Endothelial cell (in vitro differentiated cells): ENCODE measurements at places on chromosomes 1 and 21. TPM values are rescaled to one million over a fixed set of nuclear protein-coding genes. Genes with fewer than 3 reads are reported as not detected.

DNA sequence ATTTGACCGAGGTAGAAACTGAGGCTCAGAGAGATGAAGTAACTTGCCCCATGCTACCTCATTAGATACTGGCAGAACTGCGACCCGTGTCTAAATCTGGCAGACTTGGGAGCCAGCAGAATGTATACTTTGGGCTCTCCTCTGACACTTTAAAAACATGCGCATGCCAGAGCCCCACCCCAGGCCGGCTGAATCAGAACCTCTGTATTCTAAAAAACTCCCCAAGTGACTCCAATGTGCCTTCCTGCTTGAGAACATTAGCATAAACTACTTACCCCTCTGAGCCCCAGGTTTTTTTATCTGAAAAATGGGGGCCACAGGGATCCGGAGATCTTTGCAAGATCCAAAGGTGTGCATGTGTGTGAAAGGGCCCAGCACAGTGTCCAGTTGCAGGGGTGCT, 344.7 kb upstream of the USP24 start:
- no peak overlapping the region for H3K4me3 ChIP-seq
- no peaks in the 10 kb centered on the region for H3K27me3 ChIP-seq
- H3K4me1 ChIP-seq = no peaks in the 10 kb centered on the region
- no peak overlapping the region for H3K27ac ChIP-seq

Gene LEFTY2
- total RNA-seq = 0.26 TPM

DNA sequence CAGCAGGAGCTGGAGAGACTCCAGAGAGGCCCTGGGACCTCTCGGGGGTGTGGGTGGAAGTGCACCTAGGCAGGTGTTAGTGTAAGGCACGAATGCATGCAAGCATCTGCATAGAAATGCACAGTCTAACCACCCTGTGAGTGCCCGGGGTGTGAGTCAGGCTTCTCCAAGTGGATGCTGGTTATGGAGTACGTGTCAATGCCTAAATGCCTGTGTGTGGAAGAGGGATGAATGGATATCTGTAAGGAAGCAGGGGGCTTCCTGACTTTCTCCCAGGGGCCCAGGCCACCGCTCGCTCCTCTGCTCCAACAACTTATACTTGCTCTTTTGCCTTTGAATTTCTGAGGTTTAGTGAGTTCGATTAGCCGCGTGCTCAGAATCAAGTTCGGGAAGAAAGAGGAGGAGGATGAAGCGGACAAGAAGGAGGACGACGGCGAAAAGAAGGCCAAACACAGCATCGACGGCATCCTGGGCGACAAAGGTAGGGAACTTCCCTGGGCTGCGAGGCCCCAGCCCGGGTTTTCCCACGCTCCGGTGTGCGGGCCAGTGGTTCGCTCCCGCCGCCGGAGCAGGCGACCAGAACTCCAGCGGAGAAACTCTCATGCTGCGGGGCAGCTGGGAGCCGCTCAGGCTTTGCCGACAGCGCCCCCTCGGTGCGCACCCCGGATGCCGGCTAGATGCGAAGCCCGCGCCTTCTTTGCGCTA, 5.4 kb downstream of the PAX7 start:
- peak overlapping the region; percentile 45 for H3K27ac ChIP-seq
- H3K27me3 ChIP-seq = peaks cover 54% of the 10 kb centered on the region
- peak; percentile 10 for DNase-seq
- H3K4me3 ChIP-seq = peak overlapping the region; percentile 58
- H3K36me3 ChIP-seq = peaks cover 9% of the 10 kb centered on the region

DNA sequence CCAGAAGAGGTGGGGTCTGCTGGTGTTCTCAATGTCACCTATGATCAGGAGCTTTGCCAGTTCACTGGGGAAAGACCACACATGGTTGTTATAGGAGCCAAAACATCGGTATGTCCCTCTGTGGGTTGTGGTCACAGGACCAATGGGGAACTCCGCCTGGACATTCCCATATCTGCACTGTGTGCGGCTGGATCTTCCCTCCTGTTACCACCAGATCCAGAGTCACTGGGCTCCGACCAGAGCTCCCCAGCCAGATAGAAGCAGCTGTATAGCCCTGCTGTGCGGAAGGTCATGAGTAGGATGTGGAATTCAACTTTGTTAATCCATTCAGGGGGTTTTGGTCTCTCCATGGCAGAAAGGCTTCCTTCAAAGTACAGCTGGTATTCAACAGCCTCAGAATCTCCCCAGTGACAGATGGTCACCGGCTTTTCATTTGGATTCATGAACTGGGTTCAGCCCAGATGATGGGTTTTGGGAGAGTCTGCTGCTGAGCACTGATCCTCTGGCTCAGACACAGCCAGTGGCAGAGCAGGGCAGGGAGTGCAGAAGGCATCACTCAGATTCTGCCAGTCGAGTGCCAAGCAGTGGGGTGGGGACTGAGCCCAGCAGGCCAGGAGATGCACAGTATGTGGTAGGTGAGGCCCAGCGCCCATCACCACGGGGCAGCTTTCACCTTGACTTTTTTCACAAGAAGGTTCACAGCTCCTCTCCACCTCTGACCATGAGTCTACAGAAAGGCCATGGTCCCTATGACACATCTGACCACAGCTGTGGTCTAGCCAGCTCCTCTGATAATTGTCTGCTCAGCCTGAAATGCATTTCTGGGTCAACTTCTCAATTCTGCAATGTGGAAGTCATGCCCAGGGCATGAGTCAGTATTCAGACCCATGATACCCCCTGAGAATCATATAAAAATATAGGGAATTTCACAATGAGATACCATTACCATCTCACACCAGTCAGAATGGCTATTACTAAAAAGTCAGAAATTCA, 2.9 kb upstream of the SHCBP1L start:
- no peaks in the 10 kb centered on the region for H3K4me1 ChIP-seq
- no peaks in the 10 kb centered on the region for H3K36me3 ChIP-seq
- no peak for DNase-seq
- no peak overlapping the region for H3K27ac ChIP-seq
- H3K4me3 ChIP-seq = no peak overlapping the region
- H3K27me3 ChIP-seq = no peaks in the 10 kb centered on the region

Gene EPHA10
- total RNA-seq = 0.13 TPM

DNA sequence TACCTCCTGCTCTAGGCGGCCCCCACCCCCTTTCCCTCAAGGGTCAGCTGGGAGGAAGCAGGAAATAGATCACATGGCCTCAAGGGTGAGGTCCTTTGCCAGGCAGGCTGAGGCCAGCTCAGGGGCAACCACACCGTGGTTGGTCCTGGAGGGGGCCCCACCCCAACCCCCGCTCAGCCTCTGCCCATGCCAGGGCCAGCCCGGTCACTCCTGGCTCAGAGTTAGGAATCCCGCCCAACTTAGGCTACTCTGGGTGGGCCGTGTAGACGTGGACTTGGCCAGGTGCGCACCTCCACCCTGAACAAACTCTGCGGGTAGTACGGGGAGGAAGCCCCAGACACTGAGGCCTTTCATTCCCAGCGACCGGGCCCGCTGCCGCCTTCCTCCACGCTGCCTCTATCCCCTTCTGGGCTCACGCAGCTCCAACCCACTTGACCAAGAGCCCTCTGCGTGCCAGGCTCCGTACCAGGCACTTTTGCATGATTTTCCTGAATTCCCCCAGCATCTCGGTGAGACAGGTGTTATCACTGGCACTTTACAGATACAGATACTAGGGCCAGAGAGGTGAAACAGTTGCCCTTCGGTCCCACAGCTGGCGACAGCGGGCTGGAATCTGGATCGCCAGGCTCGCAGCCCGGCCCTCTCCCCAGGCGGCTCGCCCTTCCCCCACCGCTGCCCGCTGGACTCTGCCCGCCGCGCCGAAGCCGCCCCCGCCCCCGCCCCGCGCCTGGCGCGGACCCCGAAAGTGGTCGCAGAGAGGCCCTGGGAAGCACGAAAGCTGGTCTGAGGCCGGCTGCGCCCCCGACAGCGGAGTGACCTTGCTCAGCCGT, 769 bp downstream of the GALE start:
- H3K27ac ChIP-seq = peak overlapping the region; percentile 94
- peaks cover 4% of the 10 kb centered on the region for H3K36me3 ChIP-seq
- H3K4me1 ChIP-seq = peaks cover 5% of the 10 kb centered on the region
- peak overlapping the region; percentile 94 for H3K4me3 ChIP-seq
- DNase-seq = peak; percentile 49

DNA sequence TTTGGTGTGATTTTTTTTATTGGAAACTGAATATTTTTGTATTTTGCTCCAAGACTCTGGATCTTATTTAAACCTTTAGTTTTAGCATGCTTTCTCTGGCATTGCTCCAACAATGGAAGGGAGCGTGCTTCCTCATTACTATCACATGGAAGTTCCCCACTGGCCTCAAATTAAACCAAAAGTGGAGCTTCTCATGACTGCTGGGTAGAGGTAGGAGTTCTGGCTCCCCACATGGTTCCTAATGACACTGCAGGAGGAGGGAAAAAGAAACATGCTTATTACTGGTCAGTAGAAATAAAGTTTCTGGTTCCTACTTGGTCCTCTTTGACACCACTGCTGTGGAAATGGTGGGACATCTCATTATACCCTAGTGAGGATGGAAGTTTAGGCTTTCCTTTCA, 310.5 kb downstream of the PTGER3 start:
- no peak overlapping the region for H3K4me3 ChIP-seq
- no peak for DNase-seq
- no peaks in the 10 kb centered on the region for H3K4me1 ChIP-seq
- no peak overlapping the region for H3K27ac ChIP-seq
